ENCODE measurements at places on chromosomes 3 and 15.

DNA sequence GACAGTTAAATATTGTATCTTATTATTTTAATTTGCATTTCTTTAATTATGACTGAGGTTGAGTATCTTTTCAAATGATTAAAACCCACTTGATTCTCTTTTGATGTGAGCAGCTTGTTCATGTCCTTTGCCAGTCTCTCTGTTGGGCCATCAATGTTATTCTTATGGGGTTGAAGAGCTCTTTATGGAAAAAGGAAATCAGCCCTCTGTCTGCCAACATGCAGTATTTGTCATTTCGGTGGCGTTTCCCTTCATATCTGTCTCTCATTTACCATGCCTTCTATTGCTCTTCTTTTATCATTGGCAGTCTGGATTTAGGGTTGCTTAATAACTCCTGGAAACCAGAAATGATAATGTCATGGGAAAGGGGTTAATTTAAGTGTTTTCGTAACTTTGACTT is 340.7 kb upstream of the DNAJC19 start:
- no peak for DNase-seq

DNA sequence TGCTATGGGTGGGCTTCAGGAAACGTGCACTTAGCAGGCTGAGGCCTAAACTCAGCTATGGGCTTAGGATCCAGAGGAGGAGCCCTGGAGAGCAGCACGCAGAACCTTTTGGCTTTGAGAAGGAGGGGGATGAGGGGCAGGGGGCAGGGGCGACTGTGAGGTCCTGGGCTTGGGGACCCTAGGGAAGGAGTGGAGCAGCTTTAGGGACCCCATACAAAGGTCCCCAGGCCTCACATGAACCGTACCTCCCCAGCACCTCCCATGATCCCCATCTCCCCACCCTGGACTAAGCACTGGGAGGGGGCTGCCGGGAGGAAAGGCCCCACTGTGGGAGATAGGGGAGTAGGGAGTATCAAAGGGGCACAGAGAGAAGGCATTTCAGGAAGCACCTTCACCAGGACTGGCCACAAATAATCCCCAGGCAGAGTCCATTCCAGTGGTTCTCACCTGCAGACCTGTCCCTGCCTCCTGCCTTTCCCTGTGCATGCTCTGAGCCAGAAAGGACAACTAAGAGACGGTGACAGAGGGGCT is 62.0 kb upstream of the KLF13 start:
- DNase-seq = no peak

DNA sequence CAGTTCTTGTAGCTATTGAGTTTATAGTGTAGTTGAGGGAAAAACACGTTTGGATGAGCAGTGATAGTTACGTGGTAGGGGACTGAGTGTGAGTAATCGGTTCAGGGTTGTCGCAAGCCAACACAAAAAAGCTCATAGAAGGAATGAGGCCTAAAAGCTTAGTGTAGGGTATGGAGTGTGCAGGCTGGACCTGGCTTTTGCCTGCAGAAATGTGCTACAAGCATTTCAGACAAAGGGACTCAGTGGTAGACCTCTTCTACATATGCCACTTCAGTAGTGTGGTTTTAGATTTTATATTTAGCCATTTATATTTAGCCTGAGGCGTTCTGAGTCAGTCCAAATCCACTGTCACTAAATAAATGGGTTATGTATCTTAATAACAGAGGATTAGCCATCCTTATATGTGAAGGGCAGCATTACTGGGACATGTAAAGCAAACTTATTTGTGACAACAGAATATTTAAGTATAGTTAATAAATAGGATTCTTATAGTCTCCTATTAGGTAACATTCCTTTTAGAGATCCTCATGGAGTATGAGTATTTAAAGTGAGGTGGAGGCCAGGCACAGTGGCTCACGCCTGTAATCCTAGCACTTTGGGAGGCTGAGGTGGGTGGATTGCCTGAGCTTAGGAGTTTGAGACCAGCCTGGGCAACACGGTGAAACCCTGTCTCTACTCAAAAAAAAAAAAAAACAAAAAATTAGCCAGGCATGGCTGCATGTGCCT is 21.8 kb downstream of the ATP2C1 start:
- DNase-seq = no peak

- no peak for DNase-seq
Measured at GRCh38 chr3:180048840-180049239, 12.1 kb upstream of the PEX5L start.

- DNase-seq = no peak
Measured at GRCh38 chr15:29812384-29812694, 9.9 kb downstream of the TJP1 start.

GRCh38 chr15:83170474-83171165 is 37.0 kb downstream of the HDGFL3 start:
- no peak for DNase-seq

- no peak for DNase-seq
Measured at GRCh38 chr3:7867587-7867986, 634.0 kb upstream of the LMCD1 start.

- no peak for DNase-seq
Measured at GRCh38 chr3:108065096-108065495, 25.7 kb downstream of the CD47 start.

DNA sequence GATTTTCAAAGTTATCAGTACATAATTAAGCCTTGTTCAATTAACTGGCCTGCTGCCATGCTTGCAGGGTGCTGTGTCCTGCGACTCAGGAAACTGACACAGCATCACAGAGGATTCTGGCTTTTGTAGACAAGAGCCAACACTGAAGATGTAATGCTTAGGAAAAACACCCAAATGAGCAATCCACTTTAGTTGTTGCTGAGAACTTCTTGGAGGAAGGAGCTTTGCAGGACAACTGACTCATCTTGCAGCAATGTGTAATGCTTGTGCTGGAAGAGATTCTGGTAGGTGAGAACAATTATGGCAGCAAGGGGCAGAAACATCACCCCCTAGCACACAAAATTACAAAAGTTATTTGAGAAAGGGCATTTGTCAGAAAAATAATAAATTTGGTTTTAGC is 67.6 kb downstream of the NLGN1 start:
- DNase-seq = no peak

DNA sequence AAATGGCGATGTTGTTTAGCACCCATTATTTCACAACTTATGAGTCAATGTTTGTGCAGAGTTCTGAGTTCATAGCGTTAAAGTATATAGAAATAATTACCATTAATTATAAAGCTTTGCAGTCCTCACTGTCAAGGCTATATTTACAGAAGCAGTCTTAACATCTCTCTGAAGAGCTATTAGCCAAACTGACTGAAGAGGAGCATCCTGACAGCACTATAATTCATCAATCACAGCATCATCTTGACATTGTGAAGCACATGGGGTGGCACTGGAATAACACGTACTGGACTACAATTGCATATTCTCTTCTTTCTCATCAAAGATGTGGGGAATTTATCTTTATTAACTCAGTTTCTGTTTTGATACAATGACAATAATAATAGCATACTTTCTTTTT is 260.6 kb upstream of the MME start:
- no peak for DNase-seq

GRCh38 chr3:40465111-40465407 is 7.9 kb downstream of the RPL14 start:
- no peak for DNase-seq

DNA sequence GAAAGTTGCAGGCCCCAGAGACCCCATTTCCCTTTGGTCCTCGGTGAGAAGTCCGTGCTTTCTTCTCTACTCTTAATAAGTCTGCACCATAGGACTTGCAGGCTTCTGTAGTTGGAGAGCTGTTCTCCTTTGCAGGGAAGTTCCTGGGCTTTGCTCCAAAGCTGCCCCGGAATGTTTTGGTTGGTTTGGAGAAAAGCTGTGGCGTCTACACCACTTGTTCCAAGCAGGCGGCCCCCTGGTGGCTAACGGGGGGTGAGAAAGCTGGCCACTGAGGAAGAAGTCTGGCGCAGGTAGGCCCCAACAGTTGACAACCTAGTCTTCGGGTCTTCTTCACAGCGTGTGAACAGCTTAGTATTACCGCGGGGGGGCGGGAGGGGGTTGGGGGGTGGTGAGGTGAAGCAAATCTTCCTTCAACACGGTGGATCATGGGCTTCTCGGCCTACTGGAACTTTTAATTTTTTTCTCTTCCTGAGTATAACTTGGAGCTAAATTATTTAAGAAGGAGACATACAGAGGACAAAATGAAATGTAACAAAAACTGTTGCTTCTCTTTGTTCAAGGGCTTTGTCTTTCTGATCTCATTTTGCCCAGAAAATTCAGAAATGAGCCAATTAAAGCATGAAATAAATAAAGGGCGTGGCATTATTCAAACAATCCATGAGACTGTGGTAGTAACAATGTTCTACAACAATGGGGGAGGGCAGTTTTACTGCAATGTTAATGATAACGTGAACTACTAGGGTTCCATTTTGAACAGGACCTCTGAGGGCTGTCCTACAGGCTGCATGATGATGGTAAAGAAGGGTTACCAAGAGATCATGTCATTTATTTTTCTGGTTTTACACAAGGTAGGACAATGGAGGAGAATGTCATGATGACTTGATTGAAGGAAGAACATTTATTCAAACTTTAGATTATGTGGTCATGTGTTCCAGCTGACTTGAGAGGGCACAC is 2.2 kb upstream of the THRB start:
- DNase-seq = no peak

DNA sequence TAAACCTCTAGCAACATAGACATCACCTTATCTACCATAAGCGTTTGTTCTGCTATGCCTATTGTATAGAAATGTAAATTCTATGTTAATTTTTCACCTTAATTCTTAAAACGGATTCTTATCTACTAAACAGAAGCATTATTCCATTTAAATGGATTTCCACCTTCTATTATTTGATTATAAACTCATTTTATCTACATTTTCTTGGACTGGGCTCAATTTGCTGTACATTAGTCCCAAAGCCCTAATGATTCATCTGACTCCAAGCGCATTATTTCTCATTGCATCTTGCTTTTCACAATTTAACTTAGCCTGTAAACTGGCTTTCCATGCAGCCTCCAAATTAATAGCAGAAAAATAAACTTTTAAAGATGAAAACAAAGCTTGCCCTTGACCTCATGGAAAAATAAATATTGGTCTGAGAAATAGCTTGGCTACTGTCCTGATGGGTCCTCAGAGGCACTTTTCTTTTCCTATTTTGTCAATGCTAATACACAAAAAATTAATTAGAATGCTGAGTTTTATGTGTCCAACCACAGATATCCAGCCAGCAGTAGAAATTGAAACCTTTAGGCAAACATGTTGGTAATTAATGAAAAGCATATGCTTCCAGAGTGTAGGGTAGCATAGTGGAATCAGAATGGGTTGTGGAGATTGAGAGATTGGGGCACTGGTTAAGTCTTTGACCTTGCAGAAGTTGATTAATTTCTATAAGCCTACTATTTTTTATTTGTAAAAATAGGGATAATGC is 81.4 kb upstream of the CFAP20DC start:
- no peak for DNase-seq

DNA sequence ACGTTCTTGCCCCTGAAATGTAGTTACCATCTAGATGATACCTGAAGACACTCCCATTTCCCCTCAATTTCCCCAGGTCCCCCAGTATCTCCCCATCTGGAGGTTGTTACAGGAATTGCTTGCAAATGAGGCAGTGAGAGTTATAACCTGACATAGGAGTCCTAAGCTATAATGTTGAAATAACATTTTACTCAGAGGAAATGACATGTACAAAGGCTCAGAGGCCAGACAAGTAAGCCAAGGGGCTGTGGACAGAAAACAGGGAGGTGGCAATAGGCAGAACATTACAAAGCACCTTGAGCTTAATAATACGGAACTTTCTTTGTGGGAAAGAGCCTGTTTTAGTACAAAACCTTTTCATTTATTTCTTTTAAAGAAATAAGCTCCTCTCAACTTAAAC is 171.9 kb downstream of the FRMD5 start:
- no peak for DNase-seq

DNA sequence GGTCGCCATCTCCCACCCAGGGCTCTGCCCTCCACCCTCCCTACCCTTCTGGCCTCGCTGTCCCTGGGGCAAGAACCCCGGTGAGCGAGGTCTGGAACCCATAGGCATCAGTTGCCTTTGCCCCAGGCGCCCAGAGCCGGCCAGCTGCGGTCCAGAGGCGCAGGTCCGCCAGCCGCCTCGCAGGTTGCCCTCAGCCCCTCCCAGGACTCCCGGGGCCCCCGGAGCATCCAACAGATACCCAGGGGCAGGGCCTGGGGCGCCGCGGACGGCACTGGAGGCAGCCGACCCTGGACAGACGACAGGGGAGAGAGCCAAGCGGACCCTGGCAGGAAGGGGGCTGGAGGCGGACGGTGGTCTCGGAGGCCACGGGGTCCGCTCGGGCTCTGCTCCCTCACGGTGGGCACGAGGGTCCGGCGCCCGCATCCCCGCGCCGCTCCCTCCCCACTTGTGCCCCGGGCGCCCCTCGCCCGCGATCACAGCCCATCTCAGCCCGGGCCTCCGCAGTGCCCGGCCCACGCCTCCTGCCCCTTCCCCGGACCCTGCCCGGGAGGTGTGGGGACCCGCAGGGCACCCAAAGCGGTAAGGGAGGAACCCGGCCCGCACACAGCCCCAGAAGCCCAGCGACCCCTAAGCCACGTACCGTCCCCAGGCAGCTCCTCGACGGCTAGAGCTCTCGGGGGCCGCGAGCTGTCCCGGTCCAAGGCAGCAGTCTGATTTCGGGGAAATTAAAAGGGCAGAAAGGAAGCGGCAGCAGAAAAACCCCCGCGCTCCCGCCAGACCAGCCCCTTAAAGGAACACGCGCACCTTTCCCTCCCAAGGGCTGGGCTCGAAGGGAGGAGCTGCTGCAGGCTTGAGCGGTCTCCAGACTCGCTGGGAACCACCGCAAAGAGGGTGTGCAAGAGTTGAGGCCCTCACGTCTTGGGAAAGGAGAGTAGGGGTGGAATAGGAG is at the start of gene HAPLN3:
Gene HAPLN3 (minus strand): TSS at position 726 of the 949 bp plus-strand sequence. CDS start 8,246 bp downstream, outside the sequence.
- DNase-seq = peak; percentile 27

DNA sequence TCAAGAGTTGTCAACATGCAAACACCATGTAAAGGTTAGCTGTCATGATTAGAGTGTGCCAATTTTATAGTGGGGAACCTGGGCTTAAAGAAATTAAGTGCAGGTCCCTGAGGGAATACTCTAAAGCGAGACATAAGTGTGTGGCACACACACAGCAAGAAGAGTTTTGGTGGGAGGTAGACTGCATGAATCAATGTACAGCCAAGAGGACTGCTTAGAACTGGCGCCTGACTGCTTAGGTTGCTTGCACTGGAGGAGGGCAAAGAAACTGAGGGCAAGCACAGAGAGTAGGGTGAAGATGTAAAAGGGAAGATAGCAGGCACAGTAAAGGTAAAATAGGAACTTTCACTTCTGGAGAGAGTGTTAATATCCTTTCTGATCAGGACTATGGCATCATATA is 184.9 kb downstream of the SOX2 start:
- DNase-seq = no peak

DNA sequence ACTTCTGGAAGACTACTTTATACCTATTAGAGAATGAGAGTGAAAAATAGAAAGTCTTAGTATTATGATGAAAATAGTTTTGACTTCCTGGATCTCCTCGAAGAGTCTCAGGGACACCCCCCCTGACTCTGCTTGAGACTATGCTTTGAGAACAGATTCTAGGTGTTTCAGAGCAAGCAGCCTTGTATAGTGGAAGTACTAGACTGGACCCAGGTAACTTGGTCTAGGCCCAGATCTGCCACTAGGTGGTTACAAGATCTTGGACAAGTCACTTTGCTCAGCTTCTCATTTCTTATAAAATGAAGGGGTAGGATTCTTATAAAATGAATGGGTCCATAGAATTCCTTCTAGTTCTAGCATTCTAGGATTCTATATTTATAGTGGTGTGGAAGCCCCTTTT is 9.1 kb downstream of the ABHD5 start:
- no peak for DNase-seq

GRCh38 chr15:84151205-84151931 is 84.2 kb upstream of the GOLGA6L4 start:
- DNase-seq = no peak

GRCh38 chr15:96328877-96329195 is 1.7 kb upstream of the NR2F2 start:
- DNase-seq = no peak
